ENCODE measurements at places on chromosomes 3 and 15.

DNA sequence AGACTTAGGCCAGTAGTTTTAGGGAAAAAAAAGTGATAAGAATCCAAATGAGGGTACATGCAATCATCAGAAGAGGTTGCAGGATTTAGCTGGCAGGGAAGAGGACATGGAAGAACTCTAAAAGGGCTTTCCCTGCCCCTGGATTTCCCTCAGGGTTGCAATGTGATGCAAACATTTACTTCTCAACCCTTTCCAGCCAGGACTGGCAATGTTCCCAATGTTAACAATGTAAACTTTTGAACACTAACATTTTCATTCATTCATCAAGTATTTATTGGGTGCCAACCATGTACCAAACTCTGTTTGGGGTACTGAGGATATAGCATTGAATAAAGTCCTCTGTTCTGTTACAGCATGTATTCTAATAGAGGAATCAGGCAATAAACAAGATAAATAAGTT, 349.4 kb upstream of the LRRC3B start:
- DNase-seq = no peak

DNA sequence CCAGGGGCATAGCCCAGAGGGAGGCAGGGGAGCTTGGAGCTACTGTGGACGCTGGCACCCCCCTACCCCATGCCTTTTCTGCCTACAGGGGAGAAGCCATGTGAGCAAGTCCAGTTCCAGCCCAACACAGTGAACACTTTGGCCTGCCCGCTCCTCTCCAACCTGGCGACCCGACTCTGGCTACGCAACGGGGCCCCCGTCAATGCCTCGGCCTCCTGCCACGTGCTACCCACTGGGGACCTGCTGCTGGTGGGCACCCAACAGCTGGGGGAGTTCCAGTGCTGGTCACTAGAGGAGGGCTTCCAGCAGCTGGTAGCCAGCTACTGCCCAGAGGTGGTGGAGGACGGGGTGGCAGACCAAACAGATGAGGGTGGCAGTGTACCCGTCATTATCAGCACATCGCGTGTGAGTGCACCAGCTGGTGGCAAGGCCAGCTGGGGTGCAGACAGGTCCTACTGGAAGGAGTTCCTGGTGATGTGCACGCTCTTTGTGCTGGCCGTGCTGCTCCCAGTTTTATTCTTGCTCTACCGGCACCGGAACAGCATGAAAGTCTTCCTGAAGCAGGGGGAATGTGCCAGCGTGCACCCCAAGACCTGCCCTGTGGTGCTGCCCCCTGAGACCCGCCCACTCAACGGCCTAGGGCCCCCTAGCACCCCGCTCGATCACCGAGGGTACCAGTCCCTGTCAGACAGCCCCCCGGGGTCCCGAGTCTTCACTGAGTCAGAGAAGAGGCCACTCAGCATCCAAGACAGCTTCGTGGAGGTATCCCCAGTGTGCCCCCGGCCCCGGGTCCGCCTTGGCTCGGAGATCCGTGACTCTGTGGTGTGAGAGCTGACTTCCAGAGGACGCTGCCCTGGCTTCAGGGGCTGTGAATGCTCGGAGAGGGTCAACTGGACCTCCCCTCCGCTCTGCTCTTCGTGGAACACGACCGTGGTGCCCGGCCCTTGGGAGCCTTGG, 5.6 kb downstream of the CIB1 start:
- DNase-seq = no peak

GRCh38 chr3:47083786-47084185, 80.1 kb downstream of the SETD2 start:
- DNase-seq = no peak

GRCh38 chr3:112781599-112781998, 65.1 kb downstream of the CD200R1L start:
- DNase-seq = no peak

GRCh38 chr3:124882816-124883747, 4.1 kb downstream of the ITGB5 start:
- no peak for DNase-seq

GRCh38 chr3:155946178-155946577, 75.7 kb downstream of the GMPS start:
- no peak for DNase-seq

GRCh38 chr15:90033448-90033847, 32.3 kb downstream of the ZNF710 start:
- DNase-seq = no peak

GRCh38 chr3:54897028-54897711, 30.7 kb downstream of the LRTM1 start:
- no peak for DNase-seq

GRCh38 chr3:109364088-109364487, 26.7 kb upstream of the DPPA4 start:
- no peak for DNase-seq

DNA sequence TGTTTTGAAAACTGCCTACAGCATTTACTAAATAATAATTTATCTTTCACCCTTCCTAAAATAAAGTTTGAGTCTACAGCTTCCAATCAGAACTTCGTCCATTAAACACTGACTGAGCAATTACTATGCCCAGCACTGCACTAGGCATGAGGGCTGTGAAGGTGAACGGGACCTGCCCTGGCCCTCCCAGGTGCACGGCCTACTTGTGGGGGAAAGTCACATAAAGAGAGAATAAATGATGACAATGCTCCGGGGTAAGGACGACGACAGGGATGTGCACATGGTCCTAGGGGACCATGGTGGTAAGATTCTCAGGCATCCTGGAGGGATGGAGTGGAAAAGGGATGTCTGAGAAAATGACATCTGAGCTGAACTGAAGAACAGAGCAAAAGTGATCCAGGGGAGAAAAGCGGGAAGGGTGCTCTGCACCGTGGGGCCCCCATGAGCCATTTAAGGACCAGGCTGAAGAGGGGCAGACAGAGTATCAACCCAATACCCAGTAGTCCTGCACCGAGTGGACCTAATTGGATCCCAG, 11.5 kb downstream of the PLA2G4F start:
- DNase-seq = no peak

DNA sequence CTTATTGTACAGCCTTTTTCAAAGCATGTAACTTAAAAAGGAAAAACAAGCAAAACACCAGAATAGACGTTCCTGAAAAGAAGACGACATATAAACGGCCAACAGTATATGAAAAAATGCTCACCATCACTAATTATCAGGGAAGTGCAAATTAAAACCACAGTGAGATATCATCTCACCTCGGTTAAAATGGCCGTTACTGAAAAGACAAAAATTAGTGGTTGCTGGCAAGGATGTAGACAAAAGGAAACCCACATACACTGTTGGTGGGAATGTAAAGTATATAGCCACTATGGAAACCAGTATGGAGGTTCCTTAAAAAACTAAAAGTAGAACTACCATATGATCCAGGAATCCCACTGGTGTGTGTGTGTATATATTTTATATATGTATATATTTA, 64.5 kb upstream of the MLF1 start:
- no peak for DNase-seq

DNA sequence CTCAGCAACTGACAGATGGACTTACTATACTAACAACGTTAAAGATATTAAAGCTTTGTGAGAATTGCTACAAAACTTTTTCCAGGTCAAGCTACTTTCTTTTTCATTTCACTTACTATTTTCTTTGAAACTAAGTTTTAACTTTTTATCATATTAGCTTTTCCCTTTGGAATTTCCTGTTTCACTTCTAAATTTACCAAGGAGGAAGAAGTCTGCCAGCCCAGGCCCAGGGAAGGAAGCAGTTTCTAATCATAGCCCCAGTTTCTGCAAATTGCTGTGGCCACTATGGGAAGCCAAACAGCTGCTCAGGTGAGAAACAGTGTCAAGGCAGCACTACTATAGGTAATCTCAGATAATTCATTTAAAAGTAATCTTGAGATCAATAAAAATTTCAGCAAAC, 18.4 kb downstream of the CYFIP1 start:
- DNase-seq = no peak

DNA sequence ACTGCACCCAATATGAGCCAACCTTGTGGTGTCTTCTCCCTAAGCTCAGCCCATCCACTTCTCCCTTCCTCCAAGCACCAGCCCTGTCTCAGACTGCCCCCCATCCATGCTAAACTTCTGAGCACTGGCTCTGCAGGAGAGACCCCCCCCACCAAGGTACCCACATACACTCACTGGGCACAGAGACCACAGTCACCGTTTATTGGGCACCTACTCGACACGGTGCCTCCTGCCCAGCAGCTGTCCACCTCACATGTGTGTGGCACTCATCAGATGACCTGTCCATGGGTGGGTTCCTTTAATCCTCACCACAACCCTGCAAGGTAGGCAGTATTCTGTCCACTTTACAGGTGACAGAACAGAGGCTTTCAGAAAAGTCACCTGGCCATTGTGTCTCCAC, 22.3 kb upstream of the SFMBT1 start:
- DNase-seq = no peak

DNA sequence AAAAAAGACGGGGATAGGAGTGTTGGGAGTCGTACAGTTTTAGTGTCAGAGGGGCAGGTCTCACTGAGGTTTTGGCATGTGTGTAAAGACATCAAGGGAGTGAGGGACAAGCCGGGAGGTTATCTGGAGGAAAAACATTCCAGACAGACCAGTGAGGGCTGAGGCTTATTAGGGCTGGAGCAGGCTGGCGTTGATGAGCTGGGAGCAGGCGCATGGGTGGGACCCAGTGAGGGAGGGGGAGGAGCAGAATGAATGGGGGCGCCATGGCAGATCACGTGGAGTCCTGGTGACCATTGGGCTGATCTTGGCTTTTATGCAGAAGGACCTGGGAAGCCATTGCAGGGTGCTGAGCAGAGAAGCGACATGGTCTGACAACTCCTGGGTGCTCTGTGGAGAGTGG, 180.2 kb downstream of the SLCO3A1 start:
- no peak for DNase-seq

DNA sequence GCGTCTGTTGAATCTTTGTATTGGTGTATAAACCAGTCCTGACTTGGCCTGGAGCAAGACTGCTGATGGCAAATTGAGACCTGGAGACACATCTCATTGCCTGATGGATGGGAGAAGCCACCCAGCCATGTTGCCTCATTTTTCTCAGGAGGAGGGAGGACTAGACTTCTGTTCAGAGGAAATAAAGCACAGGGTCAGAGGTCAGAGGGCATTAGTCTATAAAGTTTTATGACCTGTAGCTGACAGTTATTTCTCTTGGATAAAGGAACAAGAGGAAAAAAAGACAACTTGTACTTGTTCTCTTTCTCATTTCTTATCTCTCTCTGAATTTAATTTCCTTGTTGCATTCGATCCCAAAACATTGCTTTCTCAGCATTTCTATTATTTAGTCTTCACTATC, 775.9 kb downstream of the SQOR start:
- no peak for DNase-seq

DNA sequence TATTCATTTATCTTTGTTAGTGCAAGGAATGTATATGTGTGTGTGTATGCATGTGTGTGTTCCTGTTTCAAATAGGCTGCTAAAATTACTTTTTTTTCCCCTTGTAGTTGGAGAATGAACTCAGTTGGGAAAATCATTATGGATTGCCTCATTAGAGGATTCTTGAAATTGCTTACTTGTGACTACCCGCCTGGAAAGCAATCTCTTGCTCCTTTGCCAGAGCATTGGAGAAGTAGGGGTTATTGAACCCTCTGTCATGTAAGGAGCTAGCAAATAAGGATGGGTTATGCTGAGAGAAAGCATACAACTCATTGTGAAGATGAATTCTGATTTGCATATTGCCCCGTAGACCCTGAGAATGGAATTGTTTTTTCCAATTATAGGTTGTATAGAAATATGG, 474.5 kb downstream of the CADM2 start:
- DNase-seq = no peak

GRCh38 chr3:46091741-46092701, 64.7 kb upstream of the XCR1 start:
- no peak for DNase-seq

- no peak for DNase-seq
Measured at GRCh38 chr3:30357897-30358296, 248.5 kb upstream of the TGFBR2 start.

- DNase-seq = no peak
Measured at GRCh38 chr15:42349186-42349585, 10.1 kb upstream of the CAPN3 start.

- no peak for DNase-seq
Measured at GRCh38 chr3:74410276-74410941, 204.1 kb downstream of the CNTN3 start.

- DNase-seq = no peak
Measured at GRCh38 chr3:153658136-153658535, 463.1 kb upstream of the ARHGEF26 start.

All from activated T-helper 1 cell treated with anti-CD3 and anti-CD28 coated beads, Interleukin-2, amount 50 U/mL, for 16 hours (primary cell).